Stimulated activated CD8-positive, alpha-beta memory T cell treated with anti-CD3 and anti-CD28 coated beads, Interleukin-2, amount 100 ng/mL, for 1 hour (primary cell): ENCODE measurements at places on chromosomes 12 and 14.
A peak's percentile ranks its signal among the peaks of the same experiment; 100 is the strongest.

- DNase-seq: peak; percentile 3
These were observed 545.1 kb upstream of the ATP2B1 start for GRCh38 chr12:90253674-90254181.

DNA sequence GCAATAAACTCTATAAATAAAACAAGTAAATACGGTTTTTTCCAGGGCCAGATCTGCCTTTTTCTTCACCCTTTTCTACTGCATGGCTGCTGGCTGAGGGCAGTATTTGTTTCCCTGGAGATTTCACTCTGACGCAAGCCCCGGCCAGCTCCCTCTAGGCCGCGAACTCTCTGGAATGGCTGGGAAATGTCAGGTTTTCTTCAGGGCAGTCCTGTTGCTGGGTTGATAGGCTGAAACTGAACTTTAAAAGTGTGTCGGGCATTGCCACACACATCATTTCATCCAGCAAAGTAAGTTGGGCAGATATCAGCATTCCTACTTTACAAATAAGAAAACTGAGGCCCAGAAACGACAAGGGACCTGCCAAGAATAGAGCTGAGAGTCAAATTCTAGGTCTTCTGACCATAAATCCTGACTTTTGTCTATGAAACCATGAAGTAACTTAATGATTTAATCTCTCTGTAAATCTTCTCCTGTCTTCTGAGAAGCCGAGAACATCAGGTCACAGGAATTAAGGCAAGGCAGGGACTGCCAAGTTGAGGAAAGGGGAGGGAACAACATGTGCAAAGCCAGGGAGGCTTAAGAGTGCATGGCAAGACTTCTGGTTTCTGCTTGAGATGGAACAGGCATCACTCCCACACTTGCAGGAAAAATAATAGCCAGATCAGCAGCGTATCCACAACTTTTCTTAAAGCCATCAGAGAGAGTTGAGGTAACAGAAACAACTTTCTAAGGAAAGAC lies 205.0 kb upstream of the CCDC196 start:
- no peak for DNase-seq

DNA sequence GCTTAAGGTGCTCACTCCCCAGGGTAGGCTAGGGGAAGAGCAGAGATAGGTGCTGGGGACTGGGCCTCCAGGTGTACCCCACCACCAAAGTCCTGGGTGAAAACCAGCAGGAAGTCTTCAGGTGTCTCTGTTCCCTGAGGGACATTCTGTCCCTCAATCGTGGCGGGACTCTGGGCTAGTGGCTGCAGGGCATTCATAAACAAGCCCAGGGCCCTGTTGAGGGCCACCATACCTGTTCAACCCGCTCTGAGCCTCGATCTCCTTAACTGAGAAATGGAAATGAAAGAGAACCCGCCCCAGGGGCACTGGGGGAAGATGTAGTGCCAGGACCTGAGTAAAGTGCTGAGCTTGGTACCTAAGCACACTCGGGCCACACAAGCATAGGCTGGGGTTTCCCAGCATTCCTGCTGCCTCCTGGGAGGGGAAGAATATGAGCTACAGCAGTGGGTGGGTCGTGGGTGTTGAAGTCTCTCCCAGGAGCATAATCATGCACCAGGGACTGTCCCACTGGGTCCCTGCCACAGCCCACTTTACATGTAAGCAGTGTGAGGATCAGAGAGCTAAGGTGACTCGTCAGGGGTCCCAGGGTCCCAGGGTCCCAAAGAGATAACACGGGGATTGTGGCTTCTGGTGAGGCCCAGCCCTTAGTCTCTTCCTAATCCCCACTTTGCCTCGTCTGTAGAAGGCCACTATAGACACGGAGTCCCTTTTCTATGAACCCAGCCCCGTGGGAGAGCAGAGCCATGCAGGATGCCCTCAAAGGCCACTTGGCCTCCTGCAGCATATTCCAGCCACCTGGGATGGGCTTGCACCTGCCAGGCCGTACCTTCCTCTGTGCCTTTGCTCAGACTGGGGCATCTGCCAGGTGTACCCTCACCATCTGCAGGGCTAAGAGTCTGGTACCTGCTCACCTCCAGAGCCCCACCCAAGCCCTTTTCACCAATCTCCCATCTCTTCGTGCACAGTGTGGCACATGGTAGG lies 14.4 kb downstream of the FAM222A start:
- no peak for DNase-seq

- DNase-seq: peak; percentile 28
These were observed 87.1 kb downstream of the SINHCAF start for GRCh38 chr12:31238764-31239387.

GRCh38 chr14:100065111-100065871 lies at the start of gene EVL:
Gene EVL (plus strand): TSS chr14:100065422. CDS start chr14:100065501, 79 bp downstream.
- peak; percentile 61 for DNase-seq

DNA sequence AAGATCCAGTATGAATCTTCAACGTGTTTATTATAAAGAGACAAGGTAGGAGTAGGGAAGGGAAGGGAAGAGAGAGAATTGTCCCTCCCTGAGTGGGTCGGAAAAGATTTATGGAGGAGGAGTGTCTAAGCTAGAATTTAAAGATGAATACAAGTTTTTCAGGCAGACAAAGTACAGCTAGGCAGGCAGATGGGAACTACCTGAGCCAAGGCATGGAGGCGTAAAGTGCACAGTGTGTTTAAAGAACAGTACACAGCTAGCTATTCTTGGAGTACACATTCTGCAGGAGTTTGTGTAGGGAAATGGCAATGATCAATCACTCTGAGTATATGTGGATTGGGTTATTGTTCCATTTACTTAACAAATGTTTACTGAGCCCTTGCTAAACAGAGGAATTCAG lies 20.1 kb downstream of the PLEKHG7 start:
- DNase-seq: no peak

GRCh38 chr12:74647256-74647655 lies 109.6 kb downstream of the ATXN7L3B start:
- DNase-seq: no peak

DNA sequence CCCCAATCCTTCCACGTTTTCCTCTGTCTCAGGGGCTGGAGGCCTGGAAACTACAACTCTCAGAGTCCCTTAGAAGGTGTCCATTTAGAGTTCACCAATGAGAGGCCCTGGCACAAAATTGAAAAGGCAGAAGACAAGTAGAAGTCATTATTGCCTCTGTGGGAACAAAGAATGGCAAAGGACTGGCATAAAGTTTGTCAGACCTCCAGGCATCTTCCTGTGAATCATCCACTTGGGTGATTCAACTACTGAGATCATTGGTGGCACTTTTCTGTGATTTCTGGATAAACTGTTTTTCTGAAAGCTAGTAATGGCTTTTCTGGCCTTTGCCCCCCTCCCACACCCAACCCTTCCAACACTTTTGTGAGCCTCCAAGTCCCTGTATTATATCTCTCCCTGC lies 42.6 kb upstream of the C12orf42 start:
- no peak for DNase-seq

- DNase-seq: no peak
These were observed 128.6 kb upstream of the PLEKHG7 start for GRCh38 chr12:92574051-92574783.

GRCh38 chr14:104210817-104211195 lies 72.4 kb downstream of the KIF26A start:
- no peak for DNase-seq

GRCh38 chr14:103518422-103519042 lies 4.1 kb downstream of the CKB start:
- peak; percentile 29 for DNase-seq

DNA sequence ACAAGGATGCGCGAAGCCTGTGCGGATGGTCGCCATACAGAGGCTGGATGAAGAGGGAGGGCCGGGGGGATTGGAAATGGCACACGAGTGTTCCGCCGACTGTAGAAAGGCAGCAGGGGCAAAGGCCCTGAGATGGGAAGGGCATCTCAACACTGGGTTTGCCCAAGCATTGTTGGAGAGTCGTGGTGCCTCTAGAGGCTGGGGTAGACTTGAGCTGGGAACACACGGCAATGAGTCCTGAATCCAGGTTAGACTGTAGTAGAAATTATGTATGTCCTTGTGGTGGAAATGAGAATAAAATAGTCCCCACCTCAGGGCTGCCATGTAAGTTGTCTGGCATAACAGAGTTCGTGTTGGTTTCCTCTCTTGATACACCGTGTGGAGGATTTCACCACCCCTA lies 83.8 kb upstream of the CCND2 start:
- no peak for DNase-seq

DNA sequence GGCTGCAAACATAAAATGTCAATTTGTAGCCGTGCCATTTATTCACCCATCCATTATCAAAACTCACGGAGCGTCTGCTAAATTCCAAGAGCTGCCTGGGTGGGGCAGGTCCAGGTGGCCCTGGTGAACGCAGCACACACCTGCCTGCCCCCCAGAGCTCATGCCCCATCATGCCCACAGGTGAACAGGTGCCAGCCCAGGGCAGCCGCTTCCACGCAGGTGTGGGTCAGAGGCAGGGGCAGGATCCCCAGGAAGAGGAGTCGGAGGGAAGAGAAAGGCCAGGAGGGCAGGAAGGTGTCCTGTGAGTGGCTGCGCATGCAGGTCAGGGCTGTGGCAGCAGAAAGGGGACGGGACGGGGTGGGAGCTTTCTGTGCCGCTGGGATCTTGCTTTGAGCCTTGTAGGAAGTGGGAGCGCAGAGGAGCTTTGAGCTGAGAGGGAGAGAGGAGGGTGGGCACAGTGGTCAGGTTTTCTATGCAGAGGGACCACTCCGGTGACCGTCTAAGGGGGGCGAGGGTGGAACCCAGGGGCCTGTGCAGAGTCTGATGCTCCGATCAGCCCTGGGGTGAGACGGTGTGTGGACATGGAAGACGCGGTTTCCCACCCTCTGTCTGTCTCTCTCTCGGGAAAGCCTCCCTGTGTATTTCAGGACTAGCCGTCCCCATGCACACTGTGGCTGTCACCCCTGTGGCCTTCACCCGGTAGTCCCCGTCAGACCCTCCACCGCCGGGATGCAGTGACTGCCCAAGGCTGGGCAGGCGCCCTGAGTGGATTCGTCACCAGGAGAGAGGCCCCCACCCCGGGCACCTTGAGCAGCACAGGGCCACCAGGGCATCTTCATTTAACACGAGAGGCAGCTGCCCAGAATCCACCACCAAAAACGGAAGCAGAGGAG lies 26.7 kb downstream of the GALNT9 start:
- no peak for DNase-seq

- no peak for DNase-seq
These were observed 2.2 kb downstream of the PLEKHG6 start for GRCh38 chr12:6312529-6313325.

DNA sequence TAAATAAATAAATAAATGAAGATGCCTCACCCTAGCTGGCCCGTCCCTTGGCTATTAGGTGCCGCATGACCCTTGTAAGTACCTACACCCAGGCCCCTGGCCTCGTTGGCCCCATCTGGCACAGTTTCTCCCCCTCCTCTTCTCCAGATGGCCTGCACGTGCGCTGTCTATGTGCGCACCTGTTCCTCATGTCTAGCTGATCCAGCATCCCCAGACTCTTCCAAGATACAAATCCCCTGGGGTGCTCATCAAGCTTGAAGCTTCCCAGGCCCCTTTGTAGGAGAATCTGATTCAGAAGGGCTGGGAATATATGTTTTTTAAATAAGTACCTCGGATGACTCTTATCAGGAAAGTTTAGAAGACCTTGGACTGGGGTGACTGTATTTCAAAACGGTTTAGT lies 133.3 kb downstream of the CHST11 start:
- DNase-seq: no peak

DNA sequence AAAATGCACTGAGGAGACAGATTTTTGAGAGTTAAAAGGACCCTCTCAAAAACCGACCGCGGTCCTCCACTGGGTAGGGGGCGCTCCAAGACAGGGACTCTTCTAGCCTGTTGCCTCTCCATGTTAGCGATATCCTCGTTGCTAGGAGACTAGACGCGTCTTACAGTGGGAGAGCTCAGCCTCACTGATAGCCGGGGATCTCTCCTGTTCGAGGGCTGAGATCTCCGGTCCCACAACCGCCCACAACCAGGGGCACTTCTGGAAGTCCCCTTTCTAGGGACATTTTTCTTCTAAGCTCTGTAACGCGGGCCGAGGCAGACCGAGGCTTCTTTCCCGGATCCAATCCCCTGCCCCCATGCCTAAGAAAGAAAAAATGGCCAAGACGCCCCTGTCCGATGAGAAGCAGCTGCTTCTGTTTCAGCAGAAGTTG lies 21.3 kb downstream of the FKBP11 start:
- peak; percentile 72 for DNase-seq

GRCh38 chr12:47054659-47055058 lies 24.8 kb upstream of the PCED1B start:
- no peak for DNase-seq

DNA sequence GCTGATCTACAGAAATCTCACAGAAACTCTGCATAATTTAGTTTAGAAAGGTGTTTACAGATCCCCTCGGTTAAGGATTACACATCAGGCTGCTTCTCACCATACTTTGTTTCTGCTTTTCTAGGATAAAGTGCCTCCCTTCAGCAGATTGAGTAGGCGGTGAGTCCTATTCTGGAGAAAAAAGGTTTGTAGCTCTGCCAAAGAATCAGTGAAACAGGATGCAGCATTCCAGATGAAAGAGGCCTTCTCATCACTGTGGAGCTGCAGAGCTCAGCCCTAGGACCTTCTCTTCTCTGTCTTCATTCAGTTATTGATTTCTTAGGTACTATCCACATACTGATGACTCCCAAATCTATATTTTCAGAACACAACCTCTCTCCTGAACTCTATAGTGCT lies 155.5 kb upstream of the KRR1 start:
- no peak for DNase-seq

- no peak for DNase-seq
These were observed 1.2 kb downstream of the KRT3 start for GRCh38 chr12:52794479-52795331.

DNA sequence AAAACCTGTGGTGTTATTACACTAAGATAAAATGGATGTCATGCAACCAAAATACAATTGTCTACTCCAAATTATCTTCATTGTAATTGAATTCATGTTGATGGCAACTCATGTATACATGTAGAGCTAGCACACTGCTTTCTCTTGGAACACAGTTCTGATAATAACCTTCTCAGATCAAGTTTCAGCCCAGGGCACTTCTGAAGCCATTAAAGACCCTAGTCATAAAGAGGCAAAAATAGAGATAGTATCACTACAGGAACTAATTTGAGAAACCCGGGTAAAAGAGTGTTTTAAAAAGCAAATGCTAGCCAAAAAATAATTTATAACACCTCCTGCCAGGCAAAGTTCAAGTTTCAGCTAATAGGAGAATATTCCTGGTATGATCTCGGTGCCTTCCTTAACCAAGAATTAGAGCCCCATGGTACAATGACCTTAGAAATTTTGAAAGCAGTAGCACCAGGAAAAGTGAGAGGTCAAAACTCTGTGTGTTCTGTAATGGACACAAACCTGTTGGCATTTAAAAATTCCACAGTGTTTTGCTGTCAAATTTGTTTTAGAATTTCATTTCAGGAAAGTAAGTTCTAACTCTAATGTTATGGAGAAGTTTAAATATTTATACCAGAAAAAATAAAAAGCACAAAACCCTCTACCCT lies 105.0 kb upstream of the FRMD6 start:
- DNase-seq: no peak

GRCh38 chr12:54053003-54053750 lies 458 bp upstream of the HOXC4 start:
- no peak for DNase-seq

DNA sequence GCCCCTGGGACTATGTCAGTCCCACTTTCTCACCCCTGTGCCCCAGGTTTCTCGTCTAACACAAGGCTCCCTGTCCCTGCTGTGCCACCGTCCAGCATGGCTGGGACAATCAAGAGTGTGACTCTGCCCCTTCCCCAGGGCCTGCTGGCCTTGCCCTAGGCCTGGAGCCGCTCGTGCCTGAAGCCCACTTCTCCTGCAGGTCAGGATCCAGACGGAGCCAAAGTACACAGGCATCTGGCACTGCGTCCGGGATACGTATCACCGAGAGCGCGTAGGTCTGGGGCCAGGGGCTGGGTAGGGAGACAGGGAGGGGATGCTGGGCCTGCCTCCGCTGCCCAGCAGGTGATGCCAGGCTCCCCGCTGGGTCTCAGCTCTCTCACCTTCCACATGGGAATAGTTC lies 2.8 kb downstream of the SLC25A47 start:
- DNase-seq: no peak

GRCh38 chr14:64147126-64147790 lies 146.9 kb downstream of the ESR2 start:
- DNase-seq: no peak
